ENCODE measurements at places on chromosomes 3 and 15.

GRCh38 chr15:55133972-55134371 lies 62.8 kb downstream of the RSL24D1 start:
- no peak for DNase-seq

DNA sequence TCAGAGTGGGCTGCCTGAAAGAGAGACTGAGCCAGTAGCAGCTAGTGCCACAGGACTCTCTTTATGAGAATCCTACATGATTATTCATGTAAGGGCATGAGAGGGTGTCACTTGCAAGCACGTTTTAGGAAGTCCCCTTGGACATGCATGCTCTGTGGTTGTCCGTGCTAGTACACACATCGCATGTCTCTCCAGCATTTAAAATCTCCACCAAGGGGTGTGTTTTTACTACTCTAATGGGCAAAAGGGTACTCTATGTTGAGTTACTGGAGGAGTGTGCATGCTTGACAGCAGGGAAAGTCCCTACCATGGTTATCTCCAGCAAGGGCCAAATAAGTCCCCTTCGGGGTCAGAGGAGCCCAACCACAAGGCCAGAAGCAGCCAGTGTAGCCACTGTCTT lies 70.7 kb downstream of the DCLK3 start:
- DNase-seq: no peak

DNA sequence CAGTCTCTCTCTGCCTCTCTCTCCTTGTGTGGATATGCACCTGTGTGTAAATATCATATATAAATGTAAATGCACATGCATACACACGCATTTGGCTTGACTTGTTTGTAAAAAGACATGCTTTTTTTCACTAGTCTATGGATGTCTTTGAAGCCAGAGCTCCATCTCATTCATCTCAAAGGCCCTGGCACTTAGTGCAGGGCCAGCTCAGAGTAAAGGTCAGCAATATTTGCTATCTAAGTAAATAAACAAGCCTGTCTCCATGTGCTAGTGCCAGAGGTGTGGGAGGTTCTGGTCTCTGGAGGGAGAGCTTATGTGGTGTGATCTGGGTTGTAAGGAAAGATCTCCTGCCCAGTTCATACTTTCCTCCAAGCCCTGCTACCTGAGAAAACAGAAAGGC lies 5.6 kb downstream of the CLSTN2 start:
- no peak for DNase-seq

- no peak for DNase-seq
Measured at GRCh38 chr15:99126131-99126588, 21.3 kb downstream of the SYNM start.

DNA sequence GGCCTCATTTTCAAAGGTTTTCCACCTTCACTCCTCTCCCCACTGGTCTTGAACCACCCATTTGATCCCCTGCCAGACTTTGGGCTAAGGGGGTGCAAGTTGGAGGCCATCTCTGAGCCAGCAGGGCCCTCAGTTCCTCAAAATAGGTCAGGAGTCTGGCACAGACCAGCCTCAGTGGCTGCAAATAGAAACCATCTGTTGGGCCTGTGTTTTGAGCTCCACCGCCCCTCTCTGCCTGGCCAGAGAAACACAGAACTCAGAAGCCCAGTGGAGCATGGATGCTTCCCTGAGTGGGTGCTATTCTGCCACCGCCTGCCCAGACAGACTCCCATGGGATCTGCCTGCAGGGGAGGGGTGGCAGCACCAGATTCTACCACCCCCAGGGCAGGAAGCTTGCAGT lies 56.3 kb downstream of the CORO2B start:
- DNase-seq: no peak

DNA sequence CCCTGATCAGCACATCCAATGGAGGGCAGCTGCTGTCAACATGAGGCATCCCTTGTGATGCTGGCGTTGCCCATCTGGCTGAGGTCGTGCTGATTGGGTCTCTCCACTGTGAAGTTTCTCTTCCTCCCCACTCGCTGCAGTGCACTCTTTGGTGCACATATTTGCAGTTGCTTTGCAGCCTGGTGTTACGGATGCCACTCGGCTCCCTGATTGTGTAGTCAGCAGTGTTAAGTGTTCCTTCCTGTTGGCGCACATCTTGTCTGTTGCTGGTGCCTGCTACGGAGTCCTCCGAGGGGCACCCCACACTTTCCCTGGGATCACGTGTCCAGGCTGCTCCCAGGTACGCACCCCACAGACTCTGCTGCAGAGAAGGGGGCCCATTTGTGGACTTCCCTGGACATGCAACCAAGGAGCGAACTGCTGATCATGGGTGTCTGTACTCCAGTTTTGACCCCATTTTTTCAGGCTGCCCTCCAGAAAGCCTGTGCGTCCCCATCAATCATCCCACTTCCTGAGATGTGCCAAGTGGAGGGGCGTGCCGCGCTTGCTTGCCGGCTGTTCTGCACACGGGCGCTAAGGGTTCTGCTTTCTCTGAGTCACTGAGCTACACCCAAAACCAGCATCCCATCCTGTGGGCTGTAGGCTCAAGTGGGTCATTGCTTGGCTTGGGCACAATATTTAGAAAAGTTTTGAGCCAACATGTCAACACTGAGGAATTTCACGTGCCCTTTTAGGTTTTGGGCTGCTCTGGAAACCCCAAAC lies 98.6 kb downstream of the FBLN2 start:
- DNase-seq: no peak

GRCh38 chr15:64854041-64854440 lies 12.3 kb downstream of the PLEKHO2 start:
- no peak for DNase-seq

DNA sequence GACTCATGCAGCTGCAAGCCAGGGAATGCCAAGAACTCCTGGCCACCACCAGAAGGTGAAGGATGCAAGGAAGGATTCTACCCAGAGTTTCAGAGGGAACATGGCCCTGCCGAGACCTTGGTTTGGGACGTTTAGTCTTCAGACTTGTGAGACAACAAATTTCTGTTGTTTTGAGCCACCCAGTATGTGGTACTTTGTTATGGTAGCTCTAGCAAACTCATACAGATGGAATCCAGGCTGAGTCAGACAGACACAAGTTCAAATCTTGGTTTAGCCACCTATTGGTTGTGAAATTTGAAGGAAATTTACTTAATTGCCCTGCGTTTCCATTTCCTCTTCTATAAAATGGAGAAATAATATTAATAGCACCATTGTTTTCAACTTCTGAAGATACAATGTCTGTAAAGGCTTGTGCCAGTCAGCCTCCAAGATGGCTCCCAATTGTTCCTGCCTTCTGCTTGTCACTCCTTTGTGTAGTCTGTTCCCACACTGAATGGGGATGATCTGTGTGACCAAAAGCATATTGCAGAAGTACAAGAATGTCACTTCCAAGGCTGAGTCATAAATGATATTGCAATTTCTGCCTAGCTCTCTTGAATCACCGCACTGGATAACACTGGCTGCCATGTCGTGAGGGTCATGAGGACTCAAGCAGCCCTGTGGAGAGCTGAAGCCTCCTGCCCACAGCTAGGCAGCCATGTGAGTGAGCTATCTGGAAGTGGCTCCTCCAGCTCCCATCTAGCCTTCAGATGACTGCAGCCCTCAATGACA lies 223.5 kb upstream of the PROK2 start:
- DNase-seq: no peak

- no peak for DNase-seq
Measured at GRCh38 chr3:120475722-120476377, 25.1 kb upstream of the FSTL1 start.

GRCh38 chr15:67508407-67508806 lies 12.5 kb upstream of the C15orf61 start:
- no peak for DNase-seq

GRCh38 chr15:90638963-90639362 lies 78.2 kb upstream of the BLM start:
- no peak for DNase-seq

- DNase-seq: peak; percentile 10
Measured at GRCh38 chr3:11480663-11481298, 162.9 kb downstream of the VGLL4 start.

- no peak for DNase-seq
Measured at GRCh38 chr3:53129344-53129743, 891 bp downstream of the RFT1 start.

GRCh38 chr15:59491062-59491461 lies 53.1 kb downstream of the FAM81A start:
- no peak for DNase-seq

GRCh38 chr15:57045741-57046382 lies 127.4 kb downstream of the TCF12 start:
- DNase-seq: no peak

GRCh38 chr3:23738944-23739343 lies 66.8 kb upstream of the UBE2E1 start:
- no peak for DNase-seq

GRCh38 chr15:93333796-93334195 lies 244.8 kb upstream of the RGMA start:
- DNase-seq: peak; percentile 11

DNA sequence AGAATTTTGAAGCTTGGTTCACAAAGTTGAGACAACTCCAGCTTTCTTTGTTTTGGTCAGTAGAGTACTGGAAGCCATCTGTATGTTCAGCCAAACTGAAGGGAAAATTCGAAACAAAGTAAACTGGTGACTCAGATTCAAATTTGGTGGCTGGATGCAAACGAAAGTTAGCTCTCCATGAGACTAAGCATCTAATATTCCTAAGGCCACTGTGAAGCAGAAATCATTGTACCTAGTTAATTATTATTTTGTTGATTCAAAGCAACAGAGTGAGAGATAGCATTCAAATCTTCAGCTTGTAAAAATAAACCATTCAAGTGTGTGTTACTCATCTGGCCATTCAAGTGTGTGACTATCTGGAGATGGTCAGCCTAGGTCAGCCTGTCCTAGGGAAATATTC lies 42.1 kb downstream of the NR2F2 start:
- no peak for DNase-seq

DNA sequence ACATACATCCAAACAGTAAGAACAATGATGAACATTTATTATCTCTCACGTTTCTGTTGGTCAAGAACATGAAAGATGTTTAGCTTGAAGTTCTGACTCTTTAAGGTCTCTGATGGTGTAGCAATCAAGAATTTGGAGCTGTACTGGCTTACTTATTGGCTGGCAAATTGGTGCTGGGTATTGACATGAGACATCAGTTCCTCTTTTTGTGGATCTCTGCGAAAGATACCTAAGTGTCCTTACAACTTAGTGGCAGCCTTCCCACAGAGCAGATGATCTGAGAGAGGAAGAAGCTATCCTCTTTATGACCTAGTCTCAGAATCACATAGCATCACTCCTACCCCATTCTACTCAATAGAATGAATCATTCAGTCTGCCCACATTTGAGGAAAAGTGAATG lies 309.8 kb upstream of the DCBLD2 start:
- DNase-seq: no peak

- peak; percentile 10 for DNase-seq
Measured at GRCh38 chr3:117059067-117059955, 349.7 kb downstream of the TUSC7 start.

- no peak for DNase-seq
Measured at GRCh38 chr15:27065785-27066184, 94.8 kb downstream of the GABRG3 start.

DNA sequence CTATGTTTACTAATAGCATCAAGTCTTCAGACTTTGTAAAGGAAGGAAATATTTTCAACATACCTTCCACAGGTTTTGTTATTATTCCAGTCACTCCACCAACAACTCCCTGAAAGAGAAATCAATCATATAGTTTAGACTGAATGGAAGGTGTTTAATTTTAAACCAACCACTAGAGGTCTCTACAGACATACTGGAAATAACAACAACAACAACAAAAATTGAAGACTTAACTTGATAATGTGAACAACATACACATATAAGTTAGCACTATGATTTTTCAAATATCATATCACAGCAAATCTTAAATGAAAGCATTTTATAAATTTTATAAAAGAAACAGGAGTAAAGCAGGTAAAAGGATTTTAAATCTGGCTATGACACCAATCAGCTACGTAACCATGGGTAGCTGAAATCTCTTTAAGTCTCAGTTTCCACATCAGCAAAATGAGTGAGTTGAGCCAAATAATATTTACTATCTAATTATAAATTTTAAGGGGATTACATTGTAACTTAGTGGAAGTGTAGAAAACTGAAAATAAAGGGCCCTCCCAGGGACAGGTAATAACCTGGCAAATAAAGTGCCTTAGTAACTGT lies 188.2 kb downstream of the VPS13C start:
- no peak for DNase-seq

- no peak for DNase-seq
Measured at GRCh38 chr3:170741756-170742529, 128.1 kb downstream of the RPL22L1 start.

DNA sequence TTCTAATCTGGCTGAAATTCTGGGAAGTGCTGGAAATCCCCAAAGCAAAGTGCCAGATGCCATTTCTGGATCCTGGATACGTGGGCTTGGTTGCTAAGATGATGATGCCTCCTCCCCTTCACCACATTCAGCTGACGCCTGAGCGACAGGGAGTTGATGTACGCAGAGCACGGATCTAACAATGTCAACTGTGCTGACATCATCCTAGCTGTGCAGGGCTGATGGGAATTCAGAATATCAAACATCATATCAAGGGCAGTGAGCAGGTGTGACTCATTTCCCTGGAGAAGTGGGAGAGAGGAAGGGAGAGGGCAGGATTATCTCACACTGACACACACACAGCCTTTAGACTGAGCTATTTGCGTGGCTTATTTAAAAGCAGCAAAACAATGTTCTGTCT lies 92.6 kb upstream of the ZBTB20 start:
- no peak for DNase-seq

DNA sequence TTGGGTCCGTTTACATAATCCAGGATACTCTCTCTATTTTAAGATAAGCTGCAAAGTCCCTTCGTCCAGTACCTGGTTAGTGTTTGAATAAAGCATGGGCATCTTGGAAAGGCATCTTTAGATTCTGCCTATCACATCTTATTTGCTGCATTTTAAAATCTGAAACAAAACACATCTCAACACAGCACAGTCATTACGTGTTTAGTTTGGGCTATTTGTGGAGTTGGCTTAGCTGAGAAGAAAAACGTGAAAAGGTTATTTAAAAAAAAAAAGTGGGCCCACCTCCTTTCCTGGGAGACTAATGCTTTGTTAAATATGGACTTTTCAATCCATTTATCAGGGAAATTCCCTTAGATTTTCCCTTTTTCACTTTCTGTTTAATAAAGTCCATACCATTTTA lies 174.5 kb upstream of the WNT5A start:
- DNase-seq: no peak

- DNase-seq: no peak
Measured at GRCh38 chr15:69664572-69665571, 212.3 kb downstream of the RPLP1 start.

DNA sequence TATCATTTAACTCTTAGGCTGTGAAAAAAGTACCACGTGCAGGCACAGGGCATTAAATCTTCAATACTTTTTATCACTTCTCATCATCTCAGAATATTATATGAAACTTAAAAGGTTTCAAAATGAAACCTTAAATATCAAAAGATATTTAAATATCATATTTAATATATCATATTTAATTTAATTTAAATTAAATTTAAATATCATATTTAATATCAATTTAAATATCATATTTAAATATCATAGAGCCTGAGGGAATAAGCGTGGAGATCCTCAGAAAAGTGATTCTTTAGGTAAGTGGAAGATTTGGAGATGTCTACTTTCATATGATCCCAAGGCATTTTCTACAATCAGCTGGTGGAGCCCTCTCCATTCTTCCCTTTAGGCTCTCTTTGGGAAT lies 716.6 kb downstream of the OTOL1 start:
- no peak for DNase-seq

GRCh38 chr3:58044691-58045483 lies 36.7 kb downstream of the FLNB start:
- no peak for DNase-seq

Data from nephron progenitor cell (in vitro differentiated cells).